ENCODE measurements at places on chromosomes 11 and 22.

GRCh38 chr22:23212061-23213021 lies 32.0 kb downstream of the BCR start:
- no peak for DNase-seq

- DNase-seq: no peak
Observed at GRCh38 chr11:79062814-79063762, 377.7 kb downstream of the TENM4 start.

GRCh38 chr11:131486937-131487635 lies 116.7 kb downstream of the NTM start:
- no peak for DNase-seq

DNA sequence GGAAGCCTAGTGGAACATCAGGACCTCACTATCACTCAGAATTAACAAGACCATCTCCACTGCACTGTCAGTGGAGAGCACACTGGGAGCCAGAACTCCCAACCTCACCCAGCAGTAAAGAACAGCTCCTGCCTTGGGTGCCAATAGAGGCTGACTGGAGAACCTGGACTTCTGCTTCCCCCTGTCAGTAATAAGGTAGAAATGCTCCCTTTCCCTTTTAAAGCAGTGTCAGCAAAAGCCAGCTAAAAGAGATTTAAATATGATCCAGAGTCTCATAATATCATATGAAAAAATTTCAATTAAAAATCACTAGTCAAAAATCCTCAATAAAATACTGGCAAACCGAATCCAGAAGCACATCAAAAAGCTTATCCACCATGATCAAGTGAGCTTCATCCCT lies 82.8 kb downstream of the SPATA19 start:
- DNase-seq: no peak

DNA sequence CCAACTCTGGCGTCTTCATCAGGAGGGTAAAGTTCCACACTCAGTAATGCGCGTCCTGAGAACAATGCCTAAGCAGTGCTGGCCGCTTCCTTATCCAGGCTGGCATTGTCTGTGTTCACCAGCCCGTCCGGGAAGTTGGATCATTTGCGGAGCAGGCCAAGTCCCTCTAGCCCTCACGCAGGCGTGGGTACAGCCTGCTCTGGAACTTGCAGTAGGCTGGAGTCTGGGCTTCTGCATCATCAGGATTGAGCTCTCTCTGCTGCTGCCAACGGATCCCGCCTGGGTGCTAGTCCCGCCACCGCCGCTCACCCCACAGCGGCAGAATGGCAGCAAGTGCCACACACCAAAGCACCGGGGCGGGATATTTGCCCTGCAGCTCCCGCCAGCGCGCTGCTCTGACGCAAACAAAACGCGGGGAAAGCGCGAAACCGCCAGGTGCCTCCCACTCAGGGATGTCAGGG lies 29.0 kb downstream of the GLYATL1 start:
- DNase-seq: no peak

- DNase-seq: no peak
Observed at GRCh38 chr11:116984186-116984585, 114.0 kb downstream of the SIK3 start.
